Hepatocyte (in vitro differentiated cells): ENCODE measurements at places on chromosomes 12 and 14. TPM values are rescaled to one million over a fixed set of nuclear protein-coding genes. Genes with fewer than 3 reads are reported as not detected.
A peak's percentile ranks its signal among the peaks of the same experiment; 100 is the strongest.

DNA sequence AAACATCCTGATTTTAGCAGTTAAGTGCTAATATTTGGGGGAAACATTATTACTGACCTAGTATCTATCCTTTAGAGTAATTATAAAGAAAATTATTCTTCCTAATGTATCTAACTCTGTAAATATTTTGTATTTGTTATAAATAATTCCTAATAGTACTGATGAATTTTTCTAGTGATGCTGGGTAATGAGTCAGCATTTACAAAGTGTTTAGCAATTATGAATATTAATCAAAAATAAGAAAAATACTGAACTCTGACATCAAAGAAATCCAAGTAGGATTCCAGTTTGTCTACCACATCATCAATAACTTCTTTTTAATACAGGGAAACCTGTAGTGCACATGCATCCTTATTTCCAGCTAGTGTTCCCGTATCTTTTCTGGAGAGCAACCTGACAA lies 9.0 kb downstream of the NAP1L1 start:
- no peak overlapping the region for H3K27ac ChIP-seq
- no peaks in the 10 kb centered on the region for H3K27me3 ChIP-seq
- no peaks in the 10 kb centered on the region for H3K36me3 ChIP-seq
- no peak for DNase-seq
- H3K4me3 ChIP-seq: no peak overlapping the region
- no peaks in the 10 kb centered on the region for H3K4me1 ChIP-seq

DNA sequence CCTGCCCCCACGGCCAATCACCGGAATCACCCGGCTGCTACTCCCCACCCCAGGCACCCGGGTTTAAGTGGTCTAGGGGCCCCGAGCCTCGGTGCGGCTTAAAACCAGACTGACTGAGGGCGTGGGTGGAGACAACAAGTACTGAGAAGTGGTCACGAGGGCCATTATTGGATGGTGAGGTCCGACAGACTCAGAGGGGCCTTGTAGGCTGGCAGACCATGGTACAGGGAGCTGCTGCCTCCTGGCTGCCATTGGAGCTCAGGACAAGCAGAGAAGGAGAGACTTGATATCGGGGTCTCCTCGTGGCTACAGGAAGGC lies 54.1 kb downstream of the FBRSL1 start:
- no peaks in the 10 kb centered on the region for H3K4me1 ChIP-seq
- no peaks in the 10 kb centered on the region for H3K36me3 ChIP-seq
- H3K27me3 ChIP-seq: no peaks in the 10 kb centered on the region
- H3K27ac ChIP-seq: no peak overlapping the region
- H3K4me3 ChIP-seq: no peak overlapping the region
- DNase-seq: no peak

- no peaks in the 10 kb centered on the region for H3K27me3 ChIP-seq
- no peak overlapping the region for H3K4me3 ChIP-seq
- no peak for DNase-seq
- peak overlapping the region; percentile 67 for H3K27ac ChIP-seq
Measured at GRCh38 chr12:108568338-108569154, 6.2 kb downstream of the ISCU start.

DNA sequence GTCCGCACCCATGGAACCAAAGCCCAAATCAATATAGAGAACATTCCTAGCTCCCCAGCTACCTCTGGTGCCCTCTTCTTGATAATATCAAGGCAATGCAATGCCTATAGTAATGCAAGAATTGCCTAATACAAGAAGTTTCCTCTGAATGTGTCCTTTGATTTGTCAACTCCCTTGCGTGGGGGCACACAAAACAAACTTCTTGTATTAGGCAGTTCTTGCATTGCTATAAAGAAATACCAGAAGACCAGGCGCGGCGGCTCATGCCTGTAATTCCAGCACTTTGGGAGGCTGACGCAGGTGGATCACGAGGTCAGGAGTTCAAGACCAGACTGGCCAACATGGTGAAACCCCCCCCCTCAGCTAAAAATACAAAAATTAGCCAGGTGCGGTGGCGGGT lies 10.4 kb upstream of the ITPK1 start:
- H3K4me1 ChIP-seq: no peaks in the 10 kb centered on the region
- no peak for DNase-seq
- no peaks in the 10 kb centered on the region for H3K27me3 ChIP-seq
- no peak overlapping the region for H3K4me3 ChIP-seq

DNA sequence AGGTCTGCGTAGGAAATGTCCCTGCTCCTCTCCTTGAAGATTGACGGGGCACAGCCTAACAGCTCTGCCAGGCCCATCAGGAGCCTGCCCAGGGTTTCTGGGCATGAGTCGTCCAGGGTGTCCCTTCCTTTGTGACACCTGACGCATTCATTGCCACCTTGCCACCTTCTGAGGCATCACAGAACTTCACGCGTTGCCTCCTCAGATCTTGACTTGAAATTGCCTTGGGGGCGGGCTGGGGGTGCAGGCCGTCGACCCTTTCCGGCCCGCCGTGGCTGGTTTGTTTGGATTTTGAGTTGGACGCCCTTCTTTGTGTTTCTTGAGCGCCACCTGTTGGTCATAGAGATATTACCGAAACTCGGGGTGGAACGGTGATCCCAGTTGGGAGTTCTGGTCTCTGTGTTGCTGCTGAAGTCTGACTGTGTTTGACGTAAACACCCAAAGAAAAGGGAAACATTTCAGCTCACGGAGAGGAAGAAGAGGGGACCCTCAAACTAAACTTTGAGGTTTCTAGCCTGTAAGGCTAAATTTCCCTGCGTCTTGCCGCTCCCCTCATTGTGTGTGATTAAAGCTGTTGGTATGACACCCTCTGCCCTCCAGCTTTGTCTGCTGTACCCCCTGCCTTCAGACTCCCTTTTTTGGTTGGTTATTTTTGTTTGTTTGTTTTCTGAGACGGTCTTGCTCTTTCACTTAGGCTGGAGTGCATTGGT lies 44.6 kb downstream of the MLXIP start:
- no peaks in the 10 kb centered on the region for H3K27me3 ChIP-seq
- no peaks in the 10 kb centered on the region for H3K36me3 ChIP-seq
- H3K4me1 ChIP-seq: no peaks in the 10 kb centered on the region
- no peak overlapping the region for H3K4me3 ChIP-seq
- no peak overlapping the region for H3K27ac ChIP-seq
- DNase-seq: peak; percentile 84

DNA sequence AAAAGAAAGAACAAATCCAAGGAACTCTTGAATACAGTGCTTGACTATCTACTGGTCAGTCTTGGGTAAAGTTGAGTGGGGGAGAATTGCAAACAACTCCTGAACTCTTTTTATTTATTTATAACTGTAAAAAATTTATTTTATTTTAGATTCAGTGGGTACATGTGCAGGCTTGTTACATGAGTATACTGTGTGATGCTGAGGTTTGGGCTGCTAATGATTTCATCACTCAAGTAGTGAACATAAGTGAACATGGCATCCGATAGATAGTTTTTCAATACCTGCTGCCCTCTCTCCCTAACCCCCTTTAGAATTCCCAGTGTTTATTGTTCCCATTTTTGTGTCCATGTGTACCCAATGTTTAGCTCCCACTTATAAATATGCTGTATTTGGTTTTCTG lies 3.2 kb upstream of the GSG1 start:
- peaks cover 15% of the 10 kb centered on the region for H3K4me1 ChIP-seq
- H3K36me3 ChIP-seq: no peaks in the 10 kb centered on the region
- H3K27me3 ChIP-seq: no peaks in the 10 kb centered on the region

DNA sequence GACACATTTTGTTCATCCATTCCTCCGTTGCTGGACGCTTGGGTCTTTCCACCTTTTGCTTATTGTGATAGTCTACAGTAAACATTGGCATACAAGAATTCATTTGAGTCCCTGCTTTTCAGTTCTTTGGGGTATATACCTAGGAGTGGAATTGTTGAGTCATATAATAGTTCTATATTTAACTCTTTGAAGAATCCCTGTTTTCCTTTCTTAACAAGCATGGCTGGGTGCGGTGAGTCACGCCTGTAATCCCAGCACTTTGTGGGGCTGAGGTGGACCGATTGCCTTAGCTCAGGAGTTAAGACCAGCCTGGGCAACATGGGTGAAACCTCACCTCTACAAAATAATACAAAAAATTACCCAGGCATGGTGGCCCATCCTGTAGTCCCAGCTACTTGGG lies 75.4 kb downstream of the CCDC92 start:
- H3K36me3 ChIP-seq: no peaks in the 10 kb centered on the region
- no peaks in the 10 kb centered on the region for H3K27me3 ChIP-seq
- DNase-seq: no peak
- peak overlapping the region; percentile 73 for H3K27ac ChIP-seq
- no peak overlapping the region for H3K4me3 ChIP-seq

- peak; percentile 63 for DNase-seq
- H3K4me1 ChIP-seq: peaks cover 73% of the 10 kb centered on the region
- no peaks in the 10 kb centered on the region for H3K27me3 ChIP-seq
- H3K27ac ChIP-seq: peak overlapping the region; percentile 80
- H3K36me3 ChIP-seq: no peaks in the 10 kb centered on the region
Measured at GRCh38 chr12:124509676-124510300, 57.6 kb downstream of the NCOR2 start.

DNA sequence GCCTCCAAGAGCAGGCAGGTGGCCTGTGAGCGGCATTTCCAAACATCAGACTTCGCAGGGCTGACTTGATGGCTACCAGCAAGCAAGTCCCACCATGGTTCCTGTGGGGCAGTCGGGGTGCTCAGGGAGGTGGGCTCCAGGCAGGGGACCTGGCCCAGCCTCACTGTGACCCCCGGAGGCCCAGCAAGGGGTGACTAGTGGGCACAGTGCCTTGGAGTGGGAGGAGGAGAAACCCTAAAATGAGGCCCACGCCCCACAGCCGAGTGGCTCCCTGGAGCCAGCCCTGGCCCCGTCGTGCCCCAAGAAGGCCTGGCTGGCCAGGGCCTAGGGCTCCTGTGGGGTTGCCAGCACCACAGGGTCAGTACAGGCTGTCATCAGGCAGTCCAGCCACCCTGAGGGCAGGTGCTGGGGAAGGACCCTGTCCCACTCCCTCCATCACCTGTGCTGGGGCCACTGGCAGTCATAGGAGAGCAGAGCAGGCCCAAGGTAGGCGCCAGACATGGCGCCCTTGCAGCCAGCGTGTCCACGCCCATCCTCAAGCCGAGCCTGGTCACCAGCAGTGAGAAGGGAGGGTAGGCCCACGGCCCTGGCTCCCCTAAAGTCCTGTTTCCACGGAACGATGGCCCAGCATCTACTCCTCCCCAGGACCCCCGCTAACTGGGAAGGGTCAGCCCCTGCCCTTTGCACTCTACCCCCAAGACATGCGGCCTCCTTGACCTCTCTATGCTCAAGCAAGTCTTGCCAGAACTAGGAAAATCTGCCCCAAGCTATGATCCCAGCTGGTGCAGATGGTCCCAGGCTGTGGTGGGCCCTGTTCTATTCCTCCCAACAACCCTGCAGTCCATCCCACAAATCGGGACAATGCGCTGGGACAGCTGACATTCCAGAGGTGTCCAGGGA lies 144.2 kb upstream of the C14orf180 start:
- no peak for DNase-seq
- no peak overlapping the region for H3K4me3 ChIP-seq
- H3K4me1 ChIP-seq: peaks cover 13% of the 10 kb centered on the region
- no peaks in the 10 kb centered on the region for H3K36me3 ChIP-seq

- H3K27me3 ChIP-seq: no peaks in the 10 kb centered on the region
- no peak overlapping the region for H3K27ac ChIP-seq
- no peak for DNase-seq
- H3K36me3 ChIP-seq: no peaks in the 10 kb centered on the region
- no peaks in the 10 kb centered on the region for H3K4me1 ChIP-seq
Measured at GRCh38 chr12:115032521-115032920, 348.5 kb upstream of the TBX3 start.

GRCh38 chr12:109767456-109767855 lies 53.8 kb downstream of the FAM222A start:
- H3K27ac ChIP-seq: no peak overlapping the region
- H3K27me3 ChIP-seq: no peaks in the 10 kb centered on the region
- peak; percentile 6 for DNase-seq
- H3K4me3 ChIP-seq: no peak overlapping the region
- no peaks in the 10 kb centered on the region for H3K4me1 ChIP-seq
- H3K36me3 ChIP-seq: no peaks in the 10 kb centered on the region

GRCh38 chr12:65822732-65823512 lies 1.4 kb upstream of the HMGA2 start:
- no peaks in the 10 kb centered on the region for H3K27me3 ChIP-seq
- H3K4me1 ChIP-seq: peaks cover 9% of the 10 kb centered on the region
- peak; percentile 71 for DNase-seq

- no peak overlapping the region for H3K4me3 ChIP-seq
- peaks cover 9% of the 10 kb centered on the region for H3K36me3 ChIP-seq
- no peaks in the 10 kb centered on the region for H3K27me3 ChIP-seq
- no peak overlapping the region for H3K27ac ChIP-seq
- no peak for DNase-seq
- H3K4me1 ChIP-seq: no peaks in the 10 kb centered on the region
Measured at GRCh38 chr12:366820-367219, 22.3 kb downstream of the KDM5A start.

DNA sequence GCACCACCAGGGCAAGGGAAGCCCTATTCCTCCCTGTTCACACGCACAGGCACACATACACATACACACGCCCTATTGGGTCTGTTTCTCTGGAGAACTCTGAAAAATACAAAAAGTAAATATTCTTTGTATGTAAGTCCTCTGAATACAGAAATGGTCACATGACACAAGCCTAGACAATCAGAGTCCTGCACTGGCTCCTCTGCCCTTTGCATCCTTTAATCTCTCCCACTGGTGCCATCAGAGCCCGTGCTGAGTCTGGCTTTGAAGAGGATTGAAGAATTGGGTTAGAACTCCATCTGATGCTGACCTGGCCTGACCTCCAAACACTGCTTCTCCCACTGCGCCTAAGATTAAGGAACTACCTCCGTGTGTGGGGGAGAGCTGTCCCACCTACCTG lies 273.2 kb upstream of the TBX3 start:
- H3K4me1 ChIP-seq: peaks cover 18% of the 10 kb centered on the region
- no peak overlapping the region for H3K27ac ChIP-seq
- no peak for DNase-seq

- no peaks in the 10 kb centered on the region for H3K36me3 ChIP-seq
- H3K27ac ChIP-seq: peak overlapping the region; percentile 59
- H3K27me3 ChIP-seq: no peaks in the 10 kb centered on the region
Measured at GRCh38 chr14:100025111-100025510, 40.1 kb upstream of the EVL start.

DNA sequence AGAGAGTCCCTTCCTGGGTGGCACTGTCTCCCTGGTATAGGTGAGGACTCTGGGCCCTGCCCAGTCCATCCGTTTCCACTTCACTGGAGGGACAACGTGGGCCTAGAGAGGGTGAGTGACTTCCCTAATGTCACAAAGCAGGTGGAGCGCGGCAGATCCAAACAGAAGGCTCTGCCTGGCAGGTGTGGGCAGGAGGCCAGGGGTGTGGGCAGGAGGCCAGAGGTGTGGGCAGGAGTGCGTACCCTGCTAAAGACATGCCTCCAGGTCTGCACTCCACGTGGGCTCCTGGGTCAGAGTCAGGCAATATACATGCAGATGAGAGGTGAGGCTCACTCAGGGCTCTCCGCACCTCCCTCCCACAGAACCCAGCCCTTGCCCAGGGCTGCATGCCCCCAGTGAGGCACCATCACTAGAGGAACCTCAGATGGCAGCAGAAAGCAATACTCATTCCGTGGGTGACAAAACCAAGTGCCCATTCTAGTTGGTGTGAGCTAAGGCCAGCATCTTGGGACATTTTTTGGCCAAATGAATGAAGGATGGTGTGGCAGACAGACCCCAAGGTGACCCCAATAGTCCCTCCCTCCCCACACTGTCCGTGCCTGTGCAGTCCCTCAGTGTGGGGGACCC lies 271.6 kb upstream of the RTL1 start:
- H3K27me3 ChIP-seq: no peaks in the 10 kb centered on the region
- H3K4me3 ChIP-seq: no peak overlapping the region

The KLRG1 gene
- total RNA-seq: 0.24 and 0.37 TPM in 2 replicates

The KIF5A gene
- total RNA-seq: 0.03 and 0.16 TPM in 2 replicates

The FAM186B gene
- total RNA-seq: 0.17 and 0.52 TPM in 2 replicates

The FBLN5 gene
- 115 and 157 TPM in 2 replicates for total RNA-seq

The KCNJ8 gene
- total RNA-seq: 37.3 and 48.3 TPM in 2 replicates

The FBXO33 gene
- total RNA-seq: 14.5 and 19.4 TPM in 2 replicates

The PARPBP gene
- 11.0 TPM in 2 replicates for total RNA-seq

The TPPP2 gene
- not detected in 2 replicates for total RNA-seq

The NAA25 gene
- 19.1 and 22.1 TPM in 2 replicates for total RNA-seq

The SNAPC1 gene
- total RNA-seq: 7.7 and 10.5 TPM in 2 replicates

The ESR2 gene
- total RNA-seq: 0.28 and 1.00 TPM in 2 replicates
